ENCODE measurements at places on chromosomes 7 and 10. TPM values are rescaled to one million over a fixed set of nuclear protein-coding genes. Genes with fewer than 3 reads are reported as not detected.

DNA sequence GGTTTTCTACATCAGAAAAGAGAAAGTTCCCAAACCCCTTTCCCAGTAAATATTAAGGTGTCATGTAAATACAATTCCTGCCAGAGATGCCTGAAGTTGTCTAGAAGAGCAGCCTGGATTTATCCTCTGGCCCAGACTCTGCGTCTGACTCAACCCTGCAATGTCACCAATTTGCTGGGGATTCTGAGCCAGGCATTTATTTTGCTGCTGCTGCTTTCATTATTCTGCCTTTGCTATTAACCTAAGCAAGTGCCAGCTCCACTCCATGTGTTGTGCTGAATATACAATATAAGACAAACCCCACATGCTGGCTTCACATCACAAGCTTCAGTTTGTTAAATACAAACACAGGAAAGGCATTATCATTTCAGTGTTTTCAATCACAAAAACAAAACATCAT, 59.1 kb downstream of the ELAPOR2 start:
- DNase-seq: no peak

DNA sequence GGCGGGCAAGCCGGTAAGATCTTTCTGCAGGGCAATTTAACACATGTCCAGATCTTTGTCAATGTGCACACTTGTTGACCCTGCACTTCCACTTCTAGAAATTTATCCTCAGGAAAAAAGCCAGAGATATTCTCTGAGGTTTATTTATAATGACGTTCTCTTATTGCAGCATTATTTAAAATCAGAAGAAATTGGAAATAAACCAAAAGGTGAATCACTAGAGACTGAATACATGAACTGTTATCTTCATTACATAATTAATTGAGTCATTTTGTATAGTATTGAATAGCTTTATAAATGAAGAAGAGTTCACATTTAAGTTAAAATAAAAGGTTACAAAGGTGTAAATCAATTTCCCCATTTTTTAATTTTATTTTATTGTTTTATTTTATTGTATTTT, 16.3 kb upstream of the SAR1A start:
- no peak for DNase-seq

DNA sequence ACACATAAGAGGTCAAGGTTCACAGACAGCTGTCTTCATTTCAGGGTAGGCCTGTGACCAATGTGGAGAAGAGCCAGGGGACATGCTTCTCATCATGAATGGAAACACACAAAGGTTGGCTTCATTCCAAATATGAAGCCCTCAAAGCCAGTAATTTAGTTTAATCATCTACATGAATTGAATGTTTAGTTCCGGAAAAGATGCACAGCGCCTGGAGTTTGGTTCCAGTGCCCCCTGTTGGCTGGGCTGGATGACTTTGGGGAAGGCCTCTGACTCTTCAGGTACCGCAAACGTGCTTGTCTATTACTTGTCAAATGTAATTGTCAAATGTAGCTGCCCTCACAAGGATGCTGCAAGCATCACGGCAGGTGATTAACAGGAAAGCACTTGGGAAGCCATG, 130.7 kb downstream of the ADRA2A start:
- no peak for DNase-seq

- no peak for DNase-seq
Measured at GRCh38 chr7:33448035-33448434, 318.7 kb downstream of the BBS9 start.

- no peak for DNase-seq
Measured at GRCh38 chr10:3875842-3876235, 90.8 kb upstream of the KLF6 start.

DNA sequence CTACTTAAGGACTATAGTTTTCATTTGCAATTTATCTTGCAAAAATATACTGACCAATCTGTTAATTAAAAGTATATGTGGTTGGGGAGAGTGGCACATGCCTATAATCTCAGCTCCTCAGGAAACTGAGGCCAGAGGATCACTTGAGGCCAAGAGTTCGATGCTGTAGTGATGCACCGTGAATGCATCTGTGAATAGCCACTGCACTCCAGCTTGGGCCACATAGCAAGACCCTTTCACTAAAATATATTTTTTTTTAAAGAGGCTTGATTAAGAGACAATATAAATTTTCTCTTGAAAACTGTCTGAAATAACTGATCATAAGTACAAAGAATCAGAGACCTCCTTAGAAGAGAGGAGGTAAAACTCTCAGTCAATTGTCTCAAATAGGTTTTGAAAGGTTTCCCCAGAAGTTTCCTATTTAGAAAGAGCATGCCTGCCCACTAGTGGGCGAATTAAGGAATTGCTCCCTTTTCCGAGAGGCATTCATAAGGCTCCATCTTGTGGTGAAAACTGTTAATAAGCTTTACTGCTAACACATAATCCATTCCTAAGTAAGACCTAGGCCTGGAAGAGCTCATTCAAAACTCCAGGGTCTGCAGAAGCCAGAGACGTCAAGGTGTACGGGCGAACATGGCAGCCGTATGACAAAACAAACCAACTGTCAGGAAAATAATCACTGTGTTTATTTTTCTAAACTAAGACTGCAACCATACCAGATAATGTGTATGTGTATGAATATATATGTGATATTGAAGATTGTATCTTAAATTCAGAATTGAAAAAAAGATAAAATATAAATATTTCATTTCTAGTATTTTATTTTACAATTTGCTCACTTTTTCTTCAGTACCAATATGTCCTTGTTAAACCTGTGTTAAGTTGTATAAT, 6.8 kb upstream of the TAS2R40 start:
- DNase-seq: peak; percentile 87

- DNase-seq: peak; percentile 58
Measured at GRCh38 chr10:132397671-132398565, 918 bp downstream of the PWWP2B start.

- DNase-seq: peak; percentile 44
Measured at GRCh38 chr7:65832281-65832680, 40.6 kb upstream of the VKORC1L1 start.

The PRPS1L1 gene
- not detected for total RNA-seq
